ENCODE measurements at places on chromosomes 1 and 21. TPM values are rescaled to one million over a fixed set of nuclear protein-coding genes. Genes with fewer than 3 reads are reported as not detected.

- no peak for DNase-seq
Observed at GRCh38 chr1:63651161-63651701, 58.0 kb downstream of the PGM1 start.

The MIXL1 gene
- 0.17 TPM for total RNA-seq

GRCh38 chr1:60978421-60979357 lies 103.7 kb upstream of the NFIA start:
- no peak for DNase-seq

DNA sequence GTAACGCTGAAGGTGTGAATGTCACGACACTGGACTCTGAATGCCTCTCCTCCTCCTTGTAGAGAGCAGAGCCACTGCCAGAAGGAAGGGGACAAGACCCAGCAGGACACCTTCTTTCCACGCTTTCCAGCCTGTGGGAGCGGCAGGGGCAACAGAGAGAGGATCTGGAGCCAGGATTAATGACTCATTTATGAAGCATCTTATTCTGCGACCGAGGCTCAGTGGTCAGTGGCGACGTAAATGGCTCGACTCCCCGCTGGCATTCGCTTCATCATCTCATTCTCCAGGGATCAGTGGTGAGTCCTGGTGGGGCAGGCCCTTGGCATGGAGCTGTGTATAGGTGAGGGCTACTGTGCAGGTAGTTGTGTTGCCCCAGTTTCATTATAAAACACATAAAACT lies 4.6 kb downstream of the SLC37A1 start:
- DNase-seq, result no peak

The FAM72D gene
- 0.44 TPM for total RNA-seq

The IRF2BP2 gene
- total RNA-seq, result 74.4 TPM

The LCE2B gene
- total RNA-seq, result not detected

The OR14I1 gene
- total RNA-seq, result not detected

- DNase-seq, result no peak
Observed at GRCh38 chr1:238776126-238776525, 610.2 kb upstream of the CHRM3 start.

DNA sequence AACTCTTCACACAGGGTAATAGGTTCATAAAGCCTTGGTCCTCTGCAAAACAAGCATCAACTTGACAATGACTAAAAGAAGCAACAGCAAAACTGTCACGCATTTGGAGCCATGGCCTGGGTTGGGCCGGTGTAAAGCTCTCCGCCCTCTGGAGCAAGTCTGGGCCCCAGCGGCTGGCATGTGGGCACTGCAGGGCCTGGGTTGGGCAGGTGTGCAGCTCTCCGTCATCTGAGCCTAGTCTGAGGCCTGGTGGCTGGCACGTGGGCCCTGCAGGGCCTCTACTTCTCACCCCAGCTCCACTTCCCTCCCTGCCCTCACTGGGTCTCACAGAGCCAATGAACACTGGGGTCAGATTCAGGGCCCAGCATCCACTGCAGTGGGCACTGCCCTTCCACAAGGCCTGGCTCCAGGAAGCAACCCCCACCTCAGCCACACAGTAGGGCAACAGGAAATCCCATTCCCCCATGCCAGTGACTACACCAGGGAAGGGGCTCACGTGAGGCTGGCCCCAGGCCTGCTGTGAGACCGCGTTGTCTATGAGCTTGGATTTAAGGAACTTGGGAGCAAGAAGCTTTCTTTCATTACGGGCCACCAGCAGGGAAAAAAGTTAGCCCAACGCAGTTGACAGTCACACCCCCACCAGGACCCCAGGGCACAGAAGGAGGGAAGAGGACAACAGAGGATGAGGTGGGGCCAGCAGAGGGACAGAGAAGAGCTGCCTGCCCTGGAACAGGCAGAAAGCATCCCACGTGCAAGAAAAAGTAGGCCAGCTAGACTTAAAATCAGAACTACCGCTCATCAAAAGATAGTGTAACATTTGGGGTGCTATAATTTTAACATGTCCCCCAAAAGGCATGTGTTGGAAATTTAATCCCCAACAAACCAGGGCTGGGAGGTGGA lies 52.7 kb downstream of the NPHP4 start:
- DNase-seq, result no peak

DNA sequence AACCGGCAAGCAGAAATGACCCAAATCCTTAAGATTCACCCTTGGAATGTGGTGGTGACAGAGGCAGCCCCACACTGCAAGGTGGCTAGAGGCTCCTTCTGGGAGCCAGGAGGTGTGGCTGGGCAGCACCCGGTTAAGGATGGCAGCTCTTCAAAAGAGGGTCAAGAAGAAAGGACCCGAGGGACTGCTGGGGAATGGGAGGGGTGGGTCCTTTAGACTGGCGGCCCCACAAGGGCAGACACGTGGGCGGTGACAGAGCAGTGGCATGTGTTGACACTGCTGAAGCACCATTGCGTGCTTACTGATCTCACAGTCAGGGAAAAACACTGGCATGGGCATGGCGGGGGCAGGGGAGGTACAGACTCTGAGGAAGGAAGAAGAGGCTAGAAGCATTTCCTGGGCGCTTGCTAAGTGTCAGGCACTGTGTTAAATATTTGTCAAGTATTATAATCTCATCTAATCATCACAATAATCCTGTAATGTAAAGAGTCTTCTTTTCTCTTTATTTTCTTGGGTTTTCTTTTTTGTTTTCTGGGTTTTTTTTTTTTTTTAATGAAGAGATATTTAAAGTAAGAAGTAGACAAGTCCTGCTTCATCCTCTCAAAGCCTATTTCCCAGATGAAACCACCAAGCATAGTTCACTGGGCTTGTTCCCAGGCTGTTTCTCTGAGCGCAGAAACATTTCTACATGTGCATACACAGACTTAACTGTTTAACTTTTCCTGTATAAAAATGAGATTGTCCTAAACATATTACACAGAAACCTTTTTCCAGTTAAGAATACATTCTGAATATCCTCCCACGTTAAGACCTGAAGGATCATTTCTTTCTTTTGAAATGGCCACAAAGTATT lies 165.8 kb upstream of the EDN2 start:
- no peak for DNase-seq

The AQP10 gene
- not detected for total RNA-seq

DNA sequence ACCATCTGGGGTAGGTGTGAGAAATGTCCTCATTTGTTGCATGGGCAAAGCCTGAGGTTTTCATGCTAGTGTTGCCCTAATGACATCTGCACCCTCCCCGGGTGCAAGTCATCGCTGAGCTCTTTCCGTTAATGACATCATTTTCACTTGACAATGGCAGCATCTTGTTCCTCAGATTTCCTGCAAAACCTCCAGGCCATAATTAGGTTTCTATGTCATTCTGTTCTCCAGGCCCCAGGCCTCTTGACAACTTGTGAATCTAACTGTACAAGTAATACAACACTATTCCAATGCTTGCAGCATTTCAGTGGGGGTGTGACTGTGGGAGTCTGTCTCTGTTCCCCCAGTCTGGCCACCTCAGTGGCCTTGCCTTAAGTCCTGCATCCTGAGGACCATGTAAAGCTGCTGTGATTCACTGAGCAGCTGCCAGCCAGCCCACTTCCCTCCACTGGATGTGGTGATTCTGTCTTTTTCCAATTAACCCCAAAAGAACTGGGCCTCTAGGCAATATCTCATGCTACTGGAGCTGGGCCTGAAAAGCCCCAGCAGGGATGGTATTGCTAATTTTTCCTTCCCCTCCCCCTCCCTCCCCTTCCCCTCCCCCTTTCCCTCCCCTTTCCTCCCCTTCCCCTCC lies 22.8 kb downstream of the RAB7B start:
- DNase-seq, result no peak
